ENCODE measurements at places on chromosomes 3 and 15.
A peak's percentile ranks its signal among the peaks of the same experiment; 100 is the strongest.

DNA sequence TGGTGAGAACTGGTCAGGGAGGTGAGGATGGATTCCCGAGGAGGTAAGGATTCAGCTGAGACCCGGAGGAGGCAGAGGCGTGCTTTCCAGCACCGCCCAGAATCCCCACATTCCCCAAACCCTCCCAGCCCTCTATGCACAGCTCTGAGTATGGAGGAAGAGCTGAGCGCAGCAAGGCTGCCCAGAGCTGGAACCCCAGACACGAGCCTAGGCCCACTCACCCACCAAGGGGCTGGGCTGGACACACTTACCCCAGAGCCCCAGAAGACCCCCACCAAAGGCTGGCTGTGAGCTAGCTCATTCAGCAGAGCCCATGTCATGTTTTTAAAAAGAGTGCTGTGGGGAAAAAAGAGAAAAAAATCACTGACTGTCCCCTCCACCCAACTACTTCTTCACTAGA lies 271.5 kb downstream of the XXYLT1 start:
- no peak for DNase-seq

GRCh38 chr15:80823120-80823519 lies 44.0 kb downstream of the CEMIP start:
- DNase-seq, result no peak

DNA sequence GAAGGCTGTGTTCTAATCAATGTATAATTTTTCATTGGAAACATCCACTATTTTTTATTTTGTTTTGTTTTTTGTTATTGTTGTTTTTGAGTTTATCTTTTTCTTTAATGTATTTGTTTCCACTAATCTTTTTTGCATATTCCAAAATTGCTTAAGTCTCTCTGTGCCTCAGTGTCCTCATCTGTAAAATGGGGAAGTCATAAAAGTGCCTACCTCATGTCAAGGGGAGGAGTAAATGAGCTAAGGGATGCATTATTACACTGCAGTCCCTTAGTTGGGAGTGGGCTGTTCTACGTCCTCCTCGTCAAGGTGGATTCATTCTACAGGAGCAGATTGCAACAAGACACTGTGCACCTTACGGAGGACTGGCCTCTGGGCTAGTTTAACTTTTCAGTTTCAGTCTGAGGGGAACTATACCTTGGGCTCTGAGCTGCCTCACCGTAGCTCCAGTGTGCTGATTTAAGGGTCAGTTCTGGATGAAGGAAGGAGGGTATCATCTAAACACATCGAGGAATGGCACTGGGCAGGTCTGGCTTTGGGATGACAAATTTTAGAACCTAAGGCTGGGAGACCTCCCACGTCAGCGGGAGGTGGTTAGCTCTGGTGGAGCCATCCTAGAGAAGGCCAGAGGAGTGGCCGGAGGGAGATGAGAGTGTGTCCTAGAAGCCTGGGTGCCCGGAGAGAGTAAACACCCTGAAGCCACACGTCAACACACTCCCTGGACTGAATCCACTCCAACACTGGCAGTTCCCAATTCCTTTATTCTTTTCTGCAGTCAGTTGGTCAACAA lies 5.1 kb upstream of the SRP14 start:
- DNase-seq, result no peak

- DNase-seq, result no peak
These were observed 165.2 kb downstream of the RORA start for GRCh38 chr15:61063875-61064320.

- no peak for DNase-seq
These were observed 723.9 kb upstream of the ALCAM start for GRCh38 chr3:104642827-104643226.

GRCh38 chr3:126423191-126424038 lies 28.7 kb downstream of the CFAP100 start:
- no peak for DNase-seq

GRCh38 chr3:32951410-32951811 lies at the start of gene CCR4:
Gene CCR4 (plus strand): TSS chr3:32951644. CDS start chr3:32953423, 1,779 bp downstream.
- no peak for DNase-seq

- no peak for DNase-seq
These were observed 32.1 kb upstream of the RGMA start for GRCh38 chr15:93121107-93121506.

DNA sequence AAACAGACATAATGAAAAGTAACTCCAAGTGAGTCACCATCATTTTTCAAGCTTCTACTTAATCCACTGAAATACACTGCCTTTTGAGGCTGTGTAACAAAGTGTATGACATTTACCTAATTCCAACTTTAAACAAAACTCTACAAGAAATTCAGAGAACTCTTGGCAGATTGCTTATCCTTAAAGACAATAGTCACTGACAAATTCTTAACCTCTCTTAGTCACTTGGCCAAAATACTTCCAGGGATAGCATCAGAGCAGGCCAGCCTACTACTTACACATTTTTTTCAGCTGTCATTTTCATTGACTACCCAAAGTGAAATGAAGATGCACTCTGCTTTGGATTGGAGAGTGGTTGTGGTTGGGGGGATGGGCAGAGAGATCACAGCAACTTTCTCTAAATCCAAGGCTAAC lies 3.6 kb downstream of the WWTR1 start:
- no peak for DNase-seq

DNA sequence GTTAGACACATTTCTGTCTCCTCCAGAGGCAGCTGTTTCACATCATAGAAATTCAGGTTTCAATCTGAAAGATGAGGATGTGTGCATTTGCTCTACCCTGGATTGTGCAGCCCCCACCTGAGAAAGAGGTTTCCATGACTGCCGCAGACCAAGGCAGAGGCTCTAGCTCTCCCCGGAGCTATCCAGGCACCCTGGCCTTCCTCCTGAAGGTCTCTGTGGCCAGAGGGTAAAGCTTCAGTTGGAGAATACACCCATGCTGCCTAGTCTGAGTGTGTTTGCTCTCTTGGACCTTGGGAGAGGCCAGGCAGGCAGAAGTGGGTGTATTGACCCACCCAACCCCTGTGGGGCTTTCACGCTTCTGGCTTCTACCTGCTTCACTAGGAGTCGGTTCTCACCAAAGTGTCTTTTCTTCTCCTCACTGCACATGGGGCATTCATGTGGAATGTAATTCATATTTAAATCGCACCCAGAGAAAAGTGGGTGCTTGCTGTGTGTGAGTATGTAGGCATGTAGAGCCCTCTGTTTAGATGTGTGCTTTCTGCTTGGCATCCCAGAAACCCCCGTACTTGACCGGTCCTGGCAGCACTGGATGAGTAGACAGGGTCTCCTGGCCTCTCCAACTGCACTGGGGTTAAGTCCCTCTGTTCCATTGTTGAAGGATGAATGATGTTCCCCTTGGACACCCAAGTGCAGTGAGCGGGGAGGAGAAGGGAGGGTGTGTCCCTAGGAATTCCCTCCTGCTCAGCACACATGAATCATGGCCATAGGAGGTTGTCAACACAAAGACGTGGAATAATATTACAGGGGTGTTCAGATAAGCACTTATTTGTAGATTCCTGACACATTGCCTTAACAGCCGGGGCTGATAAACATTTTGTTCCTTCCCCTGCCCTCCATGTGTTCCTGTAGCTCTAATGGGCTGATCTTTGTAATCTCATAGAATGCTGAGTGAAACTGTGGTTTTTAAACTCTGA lies 20.3 kb upstream of the RAB6B start:
- no peak for DNase-seq

DNA sequence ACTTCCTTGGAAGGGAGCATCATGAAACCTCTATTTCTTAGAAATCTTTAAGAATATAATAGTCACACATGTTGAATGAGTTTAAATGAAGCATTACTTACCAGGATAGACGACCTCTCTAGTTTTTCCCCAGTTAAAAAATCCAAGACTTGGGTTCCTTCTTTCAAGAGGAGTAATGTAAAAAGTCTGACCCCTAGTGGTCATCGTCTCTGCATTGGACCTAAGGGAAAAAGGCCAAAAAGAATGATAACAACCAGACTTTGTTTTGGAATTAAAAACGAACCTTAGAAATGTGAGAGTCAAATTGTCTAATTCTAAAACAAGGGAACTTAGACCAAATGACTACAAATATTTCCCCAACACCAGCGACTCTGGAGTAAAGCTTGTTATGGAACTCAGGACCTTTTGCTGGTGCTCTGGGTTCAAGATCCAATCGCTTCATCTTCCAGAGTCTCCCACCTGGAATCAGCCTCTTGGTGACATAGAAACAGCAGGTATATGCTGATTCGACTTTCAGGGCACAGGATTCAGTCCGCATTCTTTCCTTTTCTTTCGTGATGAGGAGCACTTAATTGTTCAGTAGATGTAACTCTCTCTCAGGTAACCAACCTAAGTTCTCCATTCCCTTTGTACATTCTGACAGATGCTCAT lies 214.8 kb upstream of the TPRG1 start:
- no peak for DNase-seq

GRCh38 chr3:59069838-59070237 lies 20.0 kb upstream of the CFAP20DC start:
- no peak for DNase-seq

GRCh38 chr3:38257583-38257982 lies 8.0 kb upstream of the SLC22A13 start:
- DNase-seq, result no peak

GRCh38 chr3:72141264-72141663 lies 356.3 kb upstream of the PROK2 start:
- DNase-seq, result no peak

DNA sequence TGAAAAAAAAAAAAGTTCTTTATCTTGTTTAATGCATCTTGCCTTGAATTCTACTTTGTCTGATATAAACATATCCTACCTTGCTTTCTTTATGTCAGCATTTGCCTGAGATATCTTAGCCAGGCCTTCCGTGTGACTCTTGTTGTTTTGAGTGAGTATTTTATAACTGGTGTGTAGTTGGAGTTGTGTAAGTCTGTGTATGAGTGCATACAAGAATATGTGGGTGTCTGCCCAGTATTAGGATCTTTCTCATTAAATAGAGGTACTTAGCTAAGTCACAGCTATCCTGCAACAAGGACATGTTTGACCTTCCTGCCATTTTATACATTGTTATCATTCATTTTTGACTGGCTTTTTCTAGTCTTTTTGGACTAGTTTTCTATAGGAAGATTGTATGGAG lies 22.5 kb upstream of the TSPAN3 start:
- no peak for DNase-seq

DNA sequence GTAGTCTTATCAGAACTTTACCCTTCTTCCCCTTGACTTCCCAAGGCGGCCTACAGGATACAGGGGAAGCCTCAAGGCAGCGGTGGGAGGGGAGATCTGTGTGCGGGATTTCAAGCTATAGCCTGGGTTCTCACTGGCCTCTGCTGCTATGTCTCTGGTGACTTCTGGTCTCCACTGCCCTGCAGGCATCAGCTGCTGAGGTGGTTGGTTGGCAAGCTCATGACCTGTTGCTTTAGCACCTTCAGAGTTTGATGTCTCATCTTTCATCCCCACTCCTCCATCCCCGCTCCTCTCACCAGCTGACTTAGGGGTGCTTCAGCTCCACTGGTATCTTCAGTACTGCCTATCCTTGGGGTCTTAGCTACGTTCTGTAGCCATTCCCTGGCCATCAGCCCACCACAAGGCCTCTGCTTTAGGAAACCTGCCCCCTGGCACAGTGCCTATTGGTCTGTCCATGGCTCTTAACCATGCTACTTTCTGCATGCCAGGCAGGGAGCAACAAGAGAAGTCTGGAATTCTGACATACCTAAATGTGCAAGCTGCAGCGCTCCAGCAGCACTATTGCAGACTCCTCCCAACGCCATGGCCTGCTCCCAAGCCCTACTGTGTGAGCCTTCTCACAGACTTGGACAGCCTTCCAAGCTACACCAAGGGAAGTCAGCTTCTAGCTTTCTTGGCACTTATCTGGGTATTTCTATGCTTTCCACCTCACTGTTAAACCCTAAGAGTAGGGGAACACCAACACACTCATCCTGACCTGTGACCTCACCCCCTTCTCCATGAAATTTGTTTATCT lies 1.8 kb upstream of the YEATS2 start:
- DNase-seq, result no peak

DNA sequence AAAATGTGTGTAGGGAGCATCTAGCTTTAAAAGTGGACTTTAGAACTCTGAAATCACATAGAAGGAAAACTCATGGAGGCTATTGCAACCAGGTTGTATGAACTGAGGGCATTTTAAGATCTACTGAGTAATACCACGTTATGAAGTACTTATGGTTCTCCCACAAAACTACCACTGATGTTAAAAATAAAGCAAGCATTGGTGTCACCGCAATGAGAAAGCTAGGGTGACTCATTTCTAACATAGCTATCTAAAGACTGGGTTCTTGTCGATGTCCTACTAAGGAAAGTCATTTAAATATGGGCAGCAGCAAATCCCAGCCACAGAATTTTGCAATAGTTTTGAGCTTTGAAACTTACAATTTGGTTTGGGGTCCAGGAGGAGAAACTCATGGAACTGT lies 584.8 kb downstream of the DIPK2A start:
- DNase-seq, result no peak

DNA sequence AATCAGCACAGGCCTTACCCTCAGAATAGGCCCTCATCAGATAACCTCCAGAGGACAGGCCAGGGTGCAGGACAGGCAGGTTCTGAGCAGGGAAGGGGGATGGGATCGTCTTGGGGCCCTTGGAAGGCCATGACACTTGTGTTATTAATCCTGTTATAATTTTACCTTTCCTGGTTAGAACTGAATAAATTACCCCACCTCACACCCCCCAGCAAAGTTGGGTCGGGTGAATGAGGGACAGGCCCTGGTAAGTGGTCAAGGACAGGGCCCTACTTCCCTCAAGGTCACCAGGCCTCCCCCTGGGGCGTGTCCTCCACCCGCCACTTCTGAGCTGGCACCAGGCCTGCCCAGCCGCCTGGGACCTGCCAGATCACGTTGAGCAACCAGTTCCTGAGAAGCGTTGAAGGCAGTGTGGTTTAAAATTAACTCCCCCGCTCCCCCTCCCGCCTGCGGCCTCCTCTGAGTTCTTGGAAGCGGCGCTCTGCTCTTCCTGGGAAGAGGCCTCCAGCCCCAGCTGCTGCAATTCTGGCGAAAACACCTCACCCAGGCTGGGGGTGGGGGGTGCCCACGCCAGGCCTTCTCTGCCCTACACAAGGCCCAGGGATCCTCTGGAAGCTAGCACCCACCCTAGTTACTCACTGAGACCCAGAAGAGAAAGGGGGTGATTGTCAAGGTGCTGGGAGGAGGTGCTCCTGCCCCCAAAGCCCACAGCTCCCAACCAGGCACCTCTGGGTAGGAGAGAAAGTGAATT lies 10.6 kb downstream of the CISH start:
- DNase-seq, result peak; percentile 94

DNA sequence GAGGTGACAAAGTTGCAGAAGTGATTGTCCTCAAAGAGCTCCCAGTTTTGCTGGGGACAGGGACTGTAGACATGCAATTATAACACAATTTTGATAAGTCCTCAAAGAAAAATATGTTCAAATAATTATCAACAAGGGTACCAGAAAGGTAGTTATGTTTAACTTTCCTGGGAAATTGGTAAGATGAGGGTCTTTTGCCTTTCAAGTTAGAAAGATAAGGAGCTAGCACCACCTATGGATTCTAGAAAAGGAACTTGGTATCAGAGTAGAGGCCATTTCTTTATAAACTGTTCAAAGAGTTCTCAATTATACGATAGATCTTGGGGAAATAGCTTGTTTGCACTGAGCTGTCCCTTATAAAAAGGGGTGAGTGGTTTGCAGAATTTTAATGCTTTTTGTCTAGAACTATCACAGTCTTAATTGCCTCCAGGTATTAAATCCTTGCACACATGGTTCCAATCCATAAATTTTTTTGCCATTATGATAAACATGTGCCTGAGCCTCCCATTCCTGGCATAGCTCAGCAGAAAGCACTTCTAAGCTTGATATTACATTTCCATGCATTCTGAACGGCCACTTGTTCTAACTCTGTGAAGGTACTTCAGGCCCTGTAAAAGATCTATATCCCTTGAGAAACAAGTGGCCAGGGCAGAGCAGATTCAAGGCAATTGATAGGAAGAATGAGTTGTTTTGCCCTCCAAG lies 247.5 kb upstream of the LRIG1 start:
- no peak for DNase-seq
